ENCODE measurements at places on chromosomes 3 and 15. TPM values are rescaled to one million over a fixed set of nuclear protein-coding genes. Genes with fewer than 3 reads are reported as not detected.

DNA sequence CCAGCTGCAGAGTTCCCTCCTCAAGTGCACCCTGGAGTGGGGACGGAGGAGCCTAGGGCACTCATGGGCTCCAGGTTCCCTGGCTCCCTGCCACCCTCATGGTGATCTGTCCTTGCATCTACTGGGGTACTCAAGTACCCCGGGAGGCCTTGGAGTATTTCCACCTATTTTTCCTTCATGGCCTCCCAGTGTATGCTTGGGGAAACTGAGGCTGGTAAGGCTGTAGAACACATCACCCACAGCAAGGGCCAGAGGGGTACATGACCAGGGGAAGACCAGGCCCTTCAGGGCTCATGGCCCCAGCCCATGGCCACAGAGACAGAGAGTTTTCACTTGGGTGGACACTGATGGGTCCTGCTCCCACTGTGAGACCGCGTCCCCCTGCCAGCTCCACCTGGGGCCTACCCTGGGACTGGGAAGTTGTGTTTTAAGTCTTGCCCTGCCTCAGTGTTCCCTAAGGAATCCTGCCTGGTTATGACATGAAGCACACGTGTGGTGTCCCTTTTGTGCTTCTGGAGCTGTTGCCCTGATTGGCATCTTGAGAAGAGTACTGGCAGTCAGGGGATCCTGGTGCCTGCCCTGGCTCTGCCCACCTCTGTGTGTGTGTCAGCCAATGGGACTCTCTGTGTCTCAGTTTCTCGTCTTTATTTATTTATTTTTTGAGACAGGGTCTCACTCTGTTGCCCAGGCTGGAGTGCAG is 132.8 kb downstream of the TJP1 start:
- DNase-seq, result no peak

DNA sequence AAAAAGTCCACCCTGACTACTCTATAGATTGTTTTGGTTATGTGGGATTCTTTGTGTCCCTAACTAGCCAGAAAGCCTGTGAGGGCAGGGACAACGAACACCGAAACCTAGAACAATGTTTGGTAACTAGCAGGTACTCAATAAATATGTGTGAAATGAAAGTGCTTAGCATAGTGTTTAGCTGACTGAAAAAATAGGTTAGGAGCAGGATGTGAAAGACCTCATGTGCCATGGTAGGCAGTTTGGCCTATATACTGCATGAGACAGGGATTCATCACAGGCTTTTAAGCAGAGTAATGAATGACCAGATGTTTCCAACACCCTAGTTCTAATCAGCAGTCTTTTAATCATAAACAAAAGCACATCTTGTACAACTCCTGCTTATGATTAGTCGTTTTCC is 64.2 kb downstream of the MYO5A start:
- DNase-seq, result peak; percentile 39

GRCh38 chr15:49379996-49380395 is 43.0 kb upstream of the FGF7 start:
- DNase-seq, result no peak

Gene SGO1
- 39.4 TPM for total RNA-seq

Gene ZNF662
- total RNA-seq, result 0.40 TPM

DNA sequence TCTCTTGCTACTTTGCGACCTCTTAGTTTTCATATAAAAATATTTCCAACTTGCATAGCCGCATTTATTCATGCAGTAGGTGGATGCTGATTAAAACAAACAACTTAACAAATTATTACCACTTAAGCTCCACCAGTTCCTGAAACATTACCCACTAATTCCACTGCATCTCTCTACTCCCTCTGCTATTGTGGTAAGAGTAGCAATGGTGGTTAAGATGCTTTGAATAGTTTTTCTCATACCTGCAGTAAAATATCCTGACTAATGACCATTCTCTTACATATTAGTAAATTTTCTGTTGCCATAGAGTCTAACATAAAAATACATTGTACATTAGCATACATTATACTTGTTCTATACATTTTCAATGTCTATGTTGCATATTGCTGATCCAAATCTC is 397.6 kb upstream of the PLSCR5 start:
- DNase-seq, result no peak

DNA sequence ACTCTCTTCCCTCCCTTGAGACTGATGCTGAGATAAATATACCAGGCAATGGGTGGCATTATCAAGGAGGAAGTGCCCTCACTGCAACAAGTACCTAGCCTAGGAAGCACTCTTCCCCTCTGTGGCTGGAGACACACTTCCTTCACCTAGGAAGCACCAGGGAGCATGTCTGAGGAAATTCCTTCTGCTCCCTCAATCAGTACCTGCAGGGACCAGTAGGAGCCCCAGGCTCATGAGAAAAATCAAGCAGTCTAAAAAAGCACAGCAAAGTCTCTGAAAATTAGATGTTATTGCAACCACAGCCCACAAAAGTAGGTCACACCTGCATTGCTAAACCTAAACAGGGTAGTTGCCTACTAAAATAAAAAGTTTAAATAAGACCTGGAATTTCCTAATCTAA is 78.2 kb upstream of the TRPM1 start:
- DNase-seq, result no peak

GRCh38 chr3:33159981-33160380 is 46.2 kb downstream of the CRTAP start:
- no peak for DNase-seq

DNA sequence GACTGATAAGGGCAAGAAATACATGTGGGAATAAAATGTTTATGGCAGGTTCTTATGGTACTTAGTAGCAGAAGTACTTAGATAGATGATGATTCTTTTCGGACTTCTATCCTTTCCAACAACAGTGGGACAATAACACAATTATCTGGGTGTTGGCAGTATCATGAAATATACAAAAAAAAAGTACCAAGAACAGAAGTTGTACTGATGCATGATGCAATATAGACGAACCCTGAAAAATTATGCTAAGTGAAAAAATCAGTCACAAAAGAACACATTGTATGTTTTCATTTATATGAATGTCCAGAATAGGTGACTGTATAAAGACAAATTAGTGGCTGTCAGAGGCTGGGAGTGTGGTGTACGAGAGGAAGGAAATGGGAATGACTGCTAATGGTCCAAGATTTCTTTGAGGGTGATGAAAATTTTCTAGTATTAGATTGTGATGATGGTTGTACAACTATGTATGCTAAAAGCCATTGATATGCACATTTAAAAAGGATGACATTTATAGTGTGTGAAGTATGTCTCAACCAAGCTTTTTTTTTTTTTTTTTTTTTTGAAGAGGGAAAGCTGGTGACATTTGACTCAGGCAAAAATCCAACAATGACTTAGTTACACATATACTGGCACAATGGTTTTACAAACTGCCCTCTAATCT is 20.0 kb downstream of the PDE12 start:
- DNase-seq, result no peak
